ENCODE measurements at places on chromosomes 2 and 18.

- DNase-seq = no peak
These were observed 737.6 kb upstream of the TMEFF2 start for GRCh38 chr2:192932376-192932775.

DNA sequence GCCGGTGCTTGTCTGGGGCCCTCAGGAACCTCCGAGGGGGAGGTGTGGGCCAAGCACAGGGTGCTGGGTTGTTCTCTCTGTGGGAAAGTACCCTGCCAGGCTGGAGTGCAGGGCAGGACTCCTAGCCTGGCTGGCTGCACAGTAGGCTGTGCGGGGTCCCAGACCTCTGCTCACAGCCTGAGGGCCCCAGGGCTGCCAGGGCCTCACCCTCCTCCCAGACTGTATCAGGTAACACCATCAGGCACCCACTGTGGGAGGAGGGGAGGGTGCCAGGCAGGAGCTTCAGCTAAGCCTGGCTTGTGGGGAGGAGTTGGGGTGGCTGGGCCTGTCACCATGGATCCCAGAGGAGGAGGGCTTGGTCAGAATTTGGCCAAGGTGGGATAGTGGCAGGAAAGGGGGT, 211.9 kb upstream of the SMAD2 start:
- DNase-seq = no peak

DNA sequence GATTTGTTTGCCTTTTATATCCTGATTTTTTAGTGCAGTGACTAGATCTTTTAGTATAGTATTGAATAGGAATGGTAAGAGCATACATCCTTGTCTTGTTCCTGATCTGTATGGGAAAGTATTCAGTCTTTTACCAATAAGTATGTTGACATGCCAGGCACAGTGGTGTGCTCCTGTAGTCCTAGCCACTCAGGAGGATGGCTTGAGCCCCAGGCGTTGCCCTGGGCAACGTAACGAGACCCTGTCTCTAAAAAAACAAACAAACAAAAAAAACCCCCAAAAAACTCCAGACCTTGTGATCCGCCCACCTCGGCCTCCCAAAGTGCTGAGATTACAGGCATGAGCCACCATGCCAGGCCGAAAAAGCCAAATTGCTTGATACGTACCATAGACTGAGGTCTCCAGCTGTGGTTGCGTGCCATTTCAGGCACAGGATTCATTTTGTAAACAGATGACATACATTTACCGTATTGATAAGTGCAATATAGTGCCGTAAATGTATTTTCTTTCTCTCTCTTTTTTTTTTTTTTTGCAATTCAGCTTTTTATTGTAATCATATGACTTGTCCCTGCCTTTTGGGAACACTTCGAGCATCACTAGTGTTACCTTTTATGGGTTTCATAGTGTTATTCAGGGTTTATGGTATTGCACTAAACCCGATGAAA, 18.5 kb downstream of the BIRC6 start:
- DNase-seq = no peak

DNA sequence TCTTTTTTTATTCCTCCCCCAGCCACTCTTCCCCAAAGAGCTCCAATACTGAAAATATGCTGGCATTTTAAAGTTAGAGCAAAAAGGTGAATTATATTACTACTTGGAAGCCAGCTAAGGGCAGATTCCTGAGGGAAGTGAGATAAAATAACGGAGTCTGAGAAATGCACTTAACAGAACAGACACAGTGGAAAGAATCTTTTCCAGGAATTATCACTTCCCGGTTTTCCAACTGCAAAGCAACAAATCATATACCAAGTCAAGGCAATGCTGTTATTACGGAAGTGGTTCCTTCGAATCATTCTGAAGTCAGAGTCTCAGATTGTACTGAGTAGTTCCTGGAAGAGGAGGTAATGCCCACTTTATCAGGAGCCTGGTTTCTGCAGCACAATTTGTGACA, 435.0 kb upstream of the SPRED2 start:
- DNase-seq = no peak

DNA sequence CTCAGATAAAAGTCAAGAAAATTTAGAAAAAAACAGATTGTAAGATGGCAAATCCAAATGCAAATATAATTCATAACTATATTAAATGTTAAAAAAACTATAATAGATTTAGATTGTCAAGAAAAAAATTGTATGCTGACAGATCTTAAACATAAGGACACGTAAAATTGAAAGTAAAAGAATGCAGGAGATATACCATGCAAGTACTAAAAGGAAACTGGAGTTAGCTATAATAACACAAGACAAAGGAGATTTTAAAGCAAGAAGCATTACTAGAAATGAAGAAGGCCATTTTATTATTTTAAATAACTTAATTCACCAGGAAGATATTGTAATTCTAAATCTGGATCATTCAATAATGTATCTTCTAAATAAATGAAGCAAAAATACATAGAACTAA, 48.3 kb downstream of the TTC21B start:
- no peak for DNase-seq

GRCh38 chr2:128774320-128775216, 455.9 kb upstream of the HS6ST1 start:
- DNase-seq = no peak

- no peak for DNase-seq
These were observed 188.9 kb upstream of the FAM98A start for GRCh38 chr2:33788044-33788443.

DNA sequence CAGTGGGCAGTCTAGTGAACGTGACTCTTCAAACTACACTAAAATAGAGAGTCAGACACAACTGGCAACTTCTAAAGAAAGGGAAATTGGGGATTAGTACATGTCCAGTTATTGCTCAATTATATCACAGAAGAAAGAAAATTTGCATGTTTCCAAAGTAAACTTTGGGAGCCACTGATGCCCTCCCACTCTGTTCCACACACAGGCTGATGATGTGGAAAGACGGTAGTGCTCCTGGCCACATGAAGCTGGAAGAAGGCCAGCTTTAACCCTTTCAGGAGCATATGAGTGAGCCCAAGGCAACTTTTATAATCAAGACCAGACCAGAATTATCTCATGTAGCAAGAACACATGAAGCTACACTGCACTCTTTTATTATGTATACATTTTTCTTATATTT, 141.0 kb downstream of the NR4A2 start:
- DNase-seq = no peak

DNA sequence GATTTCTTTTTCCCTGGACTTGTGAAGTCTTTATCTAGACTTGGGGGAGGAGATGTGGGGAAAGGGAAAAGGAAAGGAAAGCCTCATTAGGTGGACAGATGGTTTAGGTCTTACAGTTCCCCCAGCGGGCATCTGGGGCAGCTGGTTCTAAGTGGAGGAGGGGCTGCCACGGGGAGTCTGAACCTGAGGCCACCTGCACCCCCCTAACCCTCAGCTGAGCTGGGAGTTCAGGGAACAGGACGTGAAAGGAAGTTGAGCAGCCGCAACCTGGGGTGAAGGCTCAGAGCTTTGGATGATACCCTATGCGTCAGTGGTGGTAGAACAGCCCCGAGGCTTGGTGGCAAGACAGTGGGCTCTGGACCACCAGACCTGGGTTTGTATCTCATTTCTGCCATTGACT, 26.8 kb downstream of the ITM2C start:
- no peak for DNase-seq

DNA sequence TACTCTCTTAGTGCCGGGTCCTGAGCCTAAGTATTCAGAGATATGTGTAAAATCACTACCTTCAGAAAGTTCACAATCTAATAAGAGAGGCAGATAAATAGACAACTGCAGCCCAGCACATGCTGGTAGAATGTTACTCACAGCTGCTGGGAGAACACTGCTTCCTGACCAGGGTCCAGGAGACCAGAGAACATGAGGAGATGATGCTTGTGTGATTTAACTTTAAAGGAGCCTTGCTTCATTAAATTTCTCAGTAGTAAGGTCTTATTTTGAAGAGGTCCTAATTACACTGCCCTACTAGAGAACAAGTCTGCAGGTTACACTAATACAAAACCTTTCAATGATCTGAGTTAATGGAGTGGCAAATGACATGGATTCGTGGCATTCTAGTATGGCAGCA, 209.9 kb upstream of the TRIB2 start:
- no peak for DNase-seq

- no peak for DNase-seq
These were observed 43.0 kb downstream of the KLF7 start for GRCh38 chr2:207122651-207123334.

GRCh38 chr2:216298719-216299495, 73.4 kb downstream of the MARCHF4 start:
- DNase-seq = no peak

GRCh38 chr2:19362094-19362754, 3.8 kb upstream of the OSR1 start:
- DNase-seq = no peak

DNA sequence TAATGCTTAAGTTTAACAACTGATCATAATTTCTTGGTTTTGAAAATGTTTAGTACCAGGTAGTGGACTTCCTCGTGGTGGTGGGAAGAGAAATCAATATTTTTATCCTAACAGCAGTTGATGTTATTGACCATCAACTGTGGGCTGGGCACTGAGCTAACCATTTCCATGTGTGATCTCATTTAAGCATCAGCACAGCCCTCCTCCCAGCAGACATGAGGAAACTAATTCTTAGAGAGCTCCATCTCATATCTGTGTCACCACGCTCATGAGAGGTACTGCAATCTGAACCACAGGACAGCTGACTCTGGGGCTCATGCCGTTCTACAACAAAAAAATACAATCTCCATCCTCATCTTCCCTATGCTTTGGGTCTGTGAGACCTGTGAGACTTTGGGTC, 332.8 kb upstream of the RAB12 start:
- DNase-seq = no peak

GRCh38 chr2:201433394-201433995, 17.8 kb downstream of the TRAK2 start:
- no peak for DNase-seq

DNA sequence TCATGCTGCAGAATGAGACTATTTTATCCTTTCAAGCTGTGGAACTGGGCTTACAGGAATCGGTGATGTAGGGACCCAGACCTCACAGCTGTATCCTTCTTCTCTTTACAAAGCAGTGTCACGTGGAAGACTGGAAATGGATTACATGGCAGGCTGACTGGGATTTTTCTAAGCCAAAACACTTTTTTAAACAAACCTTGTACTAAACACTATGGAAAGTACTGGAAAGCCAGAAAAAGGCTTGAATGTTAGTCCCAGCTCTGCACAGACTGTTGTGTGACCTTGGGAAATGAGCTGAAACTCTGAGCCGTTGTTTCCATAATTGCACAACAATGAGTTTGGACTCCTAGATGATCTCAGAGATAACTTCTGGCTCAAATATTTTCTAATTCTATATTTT, 7.6 kb upstream of the ADAM23 start:
- no peak for DNase-seq

- no peak for DNase-seq
These were observed 102.5 kb downstream of the GAREM1 start for GRCh38 chr18:32368170-32368569.

- DNase-seq = no peak
These were observed 2.4 kb upstream of the KCNIP3 start for GRCh38 chr2:95294579-95295250.

GRCh38 chr2:236366397-236366796, 102.2 kb upstream of the ASB18 start:
- no peak for DNase-seq

GRCh38 chr2:179951680-179952079, 55.4 kb downstream of the CWC22 start:
- no peak for DNase-seq

DNA sequence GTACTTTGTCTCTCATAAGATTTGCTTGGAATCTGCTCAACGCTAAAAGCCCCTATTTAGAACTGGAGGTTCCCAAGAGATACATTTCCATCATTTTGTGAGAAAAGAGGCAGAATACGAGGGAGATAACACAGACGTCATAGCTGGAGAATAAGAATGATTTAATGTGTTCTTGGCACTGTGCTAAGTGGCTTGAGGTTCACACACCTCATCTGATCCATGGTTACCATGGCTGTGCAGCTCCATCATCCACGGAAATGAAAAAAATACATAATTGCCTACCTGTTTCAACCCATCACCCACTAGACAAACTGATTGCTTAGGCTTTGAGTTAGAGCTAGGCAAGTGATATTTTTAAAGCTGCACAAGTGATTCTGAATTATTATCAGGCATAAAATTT, 227.6 kb downstream of the SLC8A1 start:
- DNase-seq = no peak

- no peak for DNase-seq
These were observed 405 bp downstream of the PPP3R1 start for GRCh38 chr2:68251855-68252399.

DNA sequence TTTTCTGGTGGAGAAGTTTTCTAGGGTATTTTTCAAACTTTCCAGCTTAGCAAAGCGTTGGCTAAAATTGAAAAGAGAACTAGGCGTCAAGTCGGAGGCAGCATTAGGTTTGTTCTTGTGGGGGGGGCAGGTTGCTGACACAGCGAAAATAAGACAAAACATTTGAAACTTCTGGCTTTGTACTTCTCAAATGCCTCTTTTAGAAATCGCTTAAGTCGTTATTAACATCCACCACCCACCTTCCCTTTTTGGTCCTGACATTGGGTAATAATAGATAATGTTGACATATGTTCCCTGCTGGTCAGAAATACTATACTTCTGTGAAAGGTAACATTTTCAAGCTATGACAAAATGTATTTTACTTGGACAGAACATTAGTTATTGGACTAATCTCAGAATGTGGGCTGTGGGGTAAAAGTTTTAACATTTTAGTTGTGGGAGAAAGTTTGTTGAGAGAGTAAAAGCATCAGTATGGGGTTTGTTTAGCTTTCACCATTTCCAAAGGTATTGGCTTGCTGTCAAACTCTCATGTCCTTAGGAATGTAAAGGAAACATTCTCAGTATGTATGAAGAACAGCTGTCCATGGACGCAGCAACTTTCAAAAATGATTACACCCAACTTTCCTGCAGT, 88.1 kb upstream of the ZEB2 start:
- DNase-seq = no peak

- DNase-seq = no peak
These were observed 132.0 kb downstream of the ZNF804A start for GRCh38 chr2:184730288-184730687.

- DNase-seq = no peak
These were observed 18.0 kb upstream of the HK2 start for GRCh38 chr2:74815941-74816340.

- DNase-seq = no peak
These were observed 20.0 kb upstream of the MTCL1 start for GRCh38 chr18:8685141-8685913.

- no peak for DNase-seq
These were observed 381.7 kb downstream of the NUP35 start for GRCh38 chr2:183505911-183506310.

GRCh38 chr18:3703732-3704176, 253.8 kb downstream of the TGIF1 start:
- peak; percentile 20 for DNase-seq

- no peak for DNase-seq
These were observed 38.6 kb upstream of the CCDC102B start for GRCh38 chr18:68759308-68759707.

GRCh38 chr2:55590810-55591440, 26.5 kb downstream of the PPP4R3B start:
- DNase-seq = no peak

- no peak for DNase-seq
These were observed 87.7 kb downstream of the RTP5 start for GRCh38 chr2:241957276-241957675.
